ENCODE measurements at places on chromosomes 12 and 14. TPM values are rescaled to one million over a fixed set of nuclear protein-coding genes. Genes with fewer than 3 reads are reported as not detected.

Gene MANSC4
- total RNA-seq = 0.14 TPM

DNA sequence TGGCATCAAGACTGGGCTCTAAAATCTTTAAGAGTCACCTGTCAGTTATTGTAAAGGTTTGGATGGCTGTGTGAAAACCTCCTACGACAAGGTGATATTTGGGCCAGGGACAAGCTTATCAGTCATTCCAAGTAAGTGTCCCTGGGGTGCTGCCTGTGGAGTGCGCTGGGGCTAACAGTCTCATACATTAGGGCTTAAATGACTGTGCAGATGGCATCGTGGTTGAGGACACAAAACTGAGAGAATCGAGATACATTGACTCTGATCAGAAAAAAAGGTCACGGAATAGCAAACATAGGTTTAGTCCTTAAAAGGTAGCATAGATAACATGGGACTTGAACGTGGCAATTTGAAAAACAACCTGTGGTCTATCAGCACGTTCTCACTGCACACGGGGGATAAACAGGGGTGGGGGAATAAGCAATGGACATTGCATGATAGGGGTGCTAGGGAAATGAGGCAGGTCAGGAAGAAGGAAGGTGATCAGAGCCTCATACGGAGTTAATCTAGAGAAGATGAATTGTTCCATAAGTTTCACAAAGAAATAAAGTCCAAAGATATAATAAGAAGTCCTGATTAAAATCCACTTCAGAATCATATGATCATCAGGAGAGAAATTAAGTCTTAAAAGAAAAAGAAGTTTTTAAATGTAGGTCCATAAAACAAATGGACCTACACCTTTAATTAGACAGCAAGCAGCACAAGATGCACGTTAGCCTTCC, 100.3 kb downstream of the DAD1 start:
- no peak for DNase-seq

Gene ANKRD33
- not detected for total RNA-seq

DNA sequence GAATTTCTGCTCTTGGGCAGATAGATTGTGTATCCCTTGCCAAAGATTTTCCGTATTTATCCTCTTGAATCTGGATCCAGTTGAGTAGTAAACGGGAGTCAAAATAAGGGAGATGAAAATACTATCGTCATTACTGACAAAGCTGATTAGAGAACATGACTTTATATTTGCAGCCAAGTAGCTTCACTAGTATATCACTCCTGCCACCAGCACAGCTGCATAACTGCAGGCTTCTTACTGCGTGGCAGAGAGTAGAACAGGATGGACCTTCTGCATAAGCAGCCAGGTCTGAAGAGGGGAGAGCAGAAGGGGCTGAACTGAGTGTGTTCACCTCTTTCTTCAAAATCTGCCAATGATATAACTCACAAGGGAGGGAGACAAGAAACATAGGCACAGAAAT, 283.7 kb downstream of the FBXL14 start:
- no peak for DNase-seq

GRCh38 chr14:65465584-65465983, 53.1 kb downstream of the FUT8 start:
- DNase-seq = no peak

DNA sequence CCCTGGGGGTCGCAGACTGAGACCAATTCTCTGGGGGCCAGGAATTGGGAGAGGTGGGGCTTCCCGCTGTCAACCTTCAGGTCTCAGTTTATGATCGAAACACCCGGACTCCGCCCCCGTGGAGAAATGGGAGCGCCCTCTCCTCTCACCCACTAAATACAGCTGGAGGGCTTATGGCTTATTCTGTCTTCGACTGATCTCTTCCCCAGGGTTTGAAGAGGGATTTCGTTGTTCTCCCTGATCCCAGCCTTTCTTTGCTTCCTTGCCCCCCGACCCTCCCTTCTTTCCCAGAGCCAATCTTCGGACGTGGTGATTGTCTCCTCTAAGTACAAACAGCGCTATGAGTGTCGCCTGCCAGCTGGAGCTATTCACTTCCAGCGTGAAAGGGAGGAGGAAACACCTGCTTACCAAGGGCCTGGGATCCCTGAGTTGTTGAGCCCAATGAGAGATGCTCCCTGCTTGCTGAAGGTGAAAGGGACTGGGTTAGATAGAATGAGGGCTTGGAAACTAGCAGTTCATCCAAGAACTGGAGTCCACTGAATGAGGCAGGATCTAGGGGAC, 607 bp downstream of the OS9 start:
- peak; percentile 4 for DNase-seq

Gene ANKS1B
- total RNA-seq = 4.9 TPM

- no peak for DNase-seq
Observed at GRCh38 chr12:54495327-54495726, 2.2 kb upstream of the NCKAP1L start.

DNA sequence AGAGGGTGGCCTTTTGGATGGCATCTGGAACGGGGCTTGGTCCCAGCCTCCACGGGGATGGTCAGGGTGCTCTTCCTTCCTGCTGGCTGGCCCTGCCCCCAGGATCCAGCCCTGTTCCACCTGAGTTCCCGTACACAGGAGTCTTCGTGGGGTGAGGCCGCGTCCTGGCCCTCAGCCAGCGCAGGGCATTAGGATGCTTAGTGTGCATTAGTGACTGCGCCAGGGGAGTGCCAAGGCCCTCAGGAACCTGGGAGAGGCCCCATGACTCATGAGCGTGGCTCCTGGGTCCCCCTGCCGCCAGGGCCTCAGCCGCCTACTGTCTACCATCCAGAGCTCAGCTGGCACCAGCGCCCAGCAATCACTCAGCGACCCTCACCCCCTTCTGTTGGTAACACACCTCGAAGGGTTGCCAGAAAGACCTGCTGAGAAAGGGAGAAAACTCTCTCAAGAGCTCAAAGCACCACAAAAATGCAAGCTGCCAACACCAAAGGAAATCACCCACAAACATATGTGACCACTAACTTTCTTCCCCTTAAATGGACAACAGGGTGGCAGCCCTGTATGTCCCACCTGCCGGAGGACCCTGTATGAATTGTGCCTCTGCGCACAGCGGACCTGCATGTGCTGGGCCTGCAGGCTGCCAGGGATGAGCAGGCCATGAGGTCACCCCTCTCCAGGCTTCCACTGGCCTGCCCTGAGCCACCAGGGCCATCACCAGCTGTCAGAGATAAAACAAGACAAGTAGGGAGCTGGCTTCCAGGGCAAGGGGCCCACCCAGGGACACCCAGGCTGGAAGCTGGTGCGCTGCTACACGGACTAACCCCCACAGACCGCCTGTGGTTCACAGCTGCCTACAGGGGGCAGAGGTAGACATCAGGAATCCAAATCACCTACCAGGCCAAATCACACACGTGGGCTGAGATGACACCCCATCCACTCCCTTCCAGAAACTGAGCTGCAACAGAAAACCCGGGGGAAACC, 28.7 kb downstream of the CCDC85C start:
- DNase-seq = no peak

Gene B4GALNT1
- total RNA-seq = 0.57 TPM

- DNase-seq = no peak
Observed at GRCh38 chr12:70698345-70698744, 61.1 kb upstream of the PTPRB start.

DNA sequence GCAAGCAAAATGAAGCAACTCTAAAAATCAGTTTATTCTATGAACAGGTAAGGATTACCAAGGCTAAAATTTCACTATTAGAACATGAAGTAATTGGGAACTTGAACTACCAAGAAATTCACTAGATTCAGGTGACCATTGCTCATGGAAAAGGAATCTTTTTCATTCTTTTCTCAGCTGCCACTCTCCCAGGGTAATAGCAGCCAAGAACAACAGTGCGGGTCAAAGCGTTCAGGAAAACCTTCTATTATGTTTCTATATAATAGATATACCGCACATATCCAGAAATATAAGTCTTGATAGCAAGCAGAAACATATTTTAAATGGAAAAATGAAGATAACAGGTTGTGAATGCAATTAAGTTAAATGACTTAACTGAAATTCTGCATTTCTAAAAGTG, 125.6 kb downstream of the NELL2 start:
- DNase-seq = no peak

GRCh38 chr14:92951912-92952471, 29.0 kb downstream of the CHGA start:
- DNase-seq = peak; percentile 55

DNA sequence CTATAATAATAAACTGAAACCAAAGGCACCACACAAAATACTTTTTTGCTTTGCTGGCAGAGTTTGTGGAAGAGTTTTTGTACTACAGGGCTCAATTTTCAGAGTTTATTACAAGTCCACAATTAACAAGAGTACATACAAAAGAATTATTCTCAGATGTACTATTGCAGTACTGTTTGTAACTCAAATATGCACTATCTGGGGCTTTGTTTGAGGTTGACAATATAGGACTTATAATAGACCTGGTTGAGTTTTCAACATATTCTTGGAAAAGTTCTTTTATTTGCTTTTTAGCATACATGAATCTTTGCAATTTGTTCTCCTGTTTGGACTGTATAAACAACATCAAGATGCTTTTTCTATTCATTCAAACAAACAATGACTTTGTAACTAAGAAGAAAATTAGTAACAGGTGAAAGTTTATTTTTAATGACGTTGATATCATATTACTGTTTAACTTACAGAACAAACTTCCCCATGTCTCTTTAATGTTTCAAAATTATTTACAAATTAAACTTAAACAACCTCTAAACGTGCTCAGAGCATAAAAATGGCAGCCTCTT, 407.4 kb upstream of the PRICKLE1 start:
- no peak for DNase-seq

- DNase-seq = no peak
Observed at GRCh38 chr14:52856139-52856538, 64.7 kb upstream of the GNPNAT1 start.

DNA sequence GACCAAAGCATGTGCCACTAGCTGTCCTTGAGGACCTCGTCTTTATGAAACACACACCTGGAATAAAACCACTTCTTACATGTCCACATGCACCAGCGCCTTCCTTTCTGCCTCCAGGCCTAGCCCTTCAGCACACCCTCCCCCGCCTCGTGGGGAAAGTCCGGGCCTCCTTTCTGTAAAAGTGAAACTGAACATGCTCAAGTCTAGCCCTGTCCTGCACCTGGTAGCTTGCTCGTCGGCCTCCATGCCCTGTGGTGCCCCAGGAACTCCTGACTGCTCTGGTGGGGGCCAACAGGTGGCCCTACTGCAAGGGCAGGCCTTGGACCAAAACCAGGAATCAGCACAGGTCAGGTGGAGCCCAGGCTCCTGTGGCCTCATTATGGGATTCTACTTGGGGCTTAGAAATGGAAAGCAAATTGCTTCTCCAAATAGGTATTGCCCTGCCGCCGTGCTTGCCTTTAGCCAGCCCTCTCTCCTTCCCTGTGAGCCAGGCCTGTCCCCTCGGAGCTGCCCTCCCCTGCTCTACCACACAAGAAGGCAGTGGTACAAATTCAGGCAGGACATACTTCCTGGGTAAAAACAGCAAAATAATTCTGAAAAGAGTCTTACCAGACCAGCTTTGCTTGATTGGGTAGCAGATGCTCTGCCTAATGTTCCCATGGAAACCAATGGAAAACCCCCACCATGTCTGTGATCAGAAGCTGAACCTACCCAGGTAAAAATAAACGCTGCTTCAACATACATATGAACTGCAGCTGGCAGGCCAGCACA, 43.5 kb downstream of the ERH start:
- peak; percentile 37 for DNase-seq

GRCh38 chr14:72824051-72824450, 69.8 kb downstream of the DPF3 start:
- DNase-seq = no peak

- no peak for DNase-seq
Observed at GRCh38 chr12:107122452-107122958, 29.2 kb upstream of the CRY1 start.

DNA sequence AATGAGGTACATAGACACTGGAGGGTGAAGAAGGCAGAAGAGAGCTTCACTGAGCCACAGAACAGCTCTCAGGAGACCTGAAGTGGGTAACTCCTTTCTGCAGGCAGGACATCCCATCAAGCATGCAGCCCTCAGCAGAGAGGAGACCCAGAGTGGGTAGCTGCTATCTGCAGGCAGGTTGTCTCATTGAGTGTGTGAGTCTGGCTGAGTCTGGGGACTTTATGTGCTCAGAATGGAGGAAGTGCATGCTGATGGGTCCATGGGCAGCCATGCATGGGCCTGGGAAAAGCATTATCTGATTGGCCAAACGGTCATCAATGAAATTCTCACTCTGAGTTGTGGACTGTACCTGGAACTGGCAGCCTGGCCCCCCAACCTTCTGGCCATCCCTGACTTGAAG, 14.7 kb upstream of the HIGD1C start:
- no peak for DNase-seq

DNA sequence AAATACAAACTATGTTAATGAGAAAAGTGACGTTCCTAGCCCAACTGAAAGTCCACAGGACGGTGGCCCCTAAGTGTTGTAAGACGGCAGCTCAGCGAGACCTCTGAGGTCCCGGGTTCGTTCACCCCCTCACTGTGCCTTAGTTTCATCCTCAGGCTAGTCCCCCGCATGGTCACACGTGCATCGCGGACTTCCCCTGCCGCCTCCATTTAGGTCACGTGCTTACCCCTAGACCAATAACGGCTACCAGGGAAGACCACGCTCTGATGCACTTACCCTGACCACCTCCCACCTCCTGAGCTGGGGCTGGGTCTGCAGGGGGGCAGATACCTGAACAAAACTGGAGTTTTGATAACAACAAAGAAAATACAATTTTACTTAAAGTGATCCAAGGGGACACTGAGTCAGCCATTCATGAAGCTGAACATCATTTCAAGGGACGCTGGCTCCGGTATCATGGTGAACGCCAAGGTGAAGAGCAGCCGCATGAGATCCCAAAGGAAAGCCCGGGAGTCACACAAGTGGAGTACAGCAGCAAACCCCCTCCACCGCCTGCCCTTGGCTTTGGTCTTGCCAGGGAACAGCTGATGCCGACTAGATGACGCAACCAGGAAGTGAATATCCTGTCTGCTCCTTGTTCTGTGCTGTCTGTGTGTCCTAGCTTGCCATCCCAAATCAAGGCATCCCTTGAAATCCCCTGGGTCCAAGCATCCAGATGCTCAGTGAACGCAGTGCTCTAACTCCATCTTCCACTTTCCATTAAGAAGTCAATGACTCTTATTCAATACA, 274.1 kb downstream of the PCNX1 start:
- no peak for DNase-seq

DNA sequence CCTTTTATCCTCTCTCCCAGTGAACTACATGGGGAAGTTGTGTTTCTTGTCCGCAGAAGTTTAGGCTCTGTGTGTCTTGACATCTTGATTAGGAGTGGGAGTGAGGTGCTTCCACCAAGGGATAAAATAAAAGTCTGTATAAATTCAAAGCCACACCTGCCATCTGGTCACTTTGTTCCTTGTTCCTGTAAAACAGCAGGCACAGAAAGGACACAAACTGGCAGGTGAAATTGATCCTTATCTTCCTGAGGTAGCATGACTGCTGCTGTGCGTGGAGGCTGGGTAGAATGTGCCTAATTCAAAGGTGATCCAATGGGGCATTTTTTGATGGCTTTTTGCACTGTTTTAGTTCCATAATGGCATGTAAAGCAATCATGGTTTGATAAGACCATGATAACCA, 104.3 kb upstream of the KITLG start:
- DNase-seq = no peak

Gene GLIPR1L1
- total RNA-seq = not detected

GRCh38 chr12:14776236-14776961, 26.9 kb downstream of the WBP11 start:
- no peak for DNase-seq

Measured in thymus (tissue), 14 donors.